ENCODE measurements at places on chromosomes 16 and 17. TPM values are rescaled to one million over a fixed set of nuclear protein-coding genes. Genes with fewer than 3 reads are reported as not detected.

GRCh38 chr17:47731396-47731795, 1.6 kb upstream of the TBX21 start:
- DNase-seq: no peak

The KRT39 gene
- total RNA-seq: not detected

- DNase-seq: no peak
These were observed 18.6 kb upstream of the SPN start for GRCh38 chr16:29644338-29644857.

The PTX4 gene
- not detected for total RNA-seq

DNA sequence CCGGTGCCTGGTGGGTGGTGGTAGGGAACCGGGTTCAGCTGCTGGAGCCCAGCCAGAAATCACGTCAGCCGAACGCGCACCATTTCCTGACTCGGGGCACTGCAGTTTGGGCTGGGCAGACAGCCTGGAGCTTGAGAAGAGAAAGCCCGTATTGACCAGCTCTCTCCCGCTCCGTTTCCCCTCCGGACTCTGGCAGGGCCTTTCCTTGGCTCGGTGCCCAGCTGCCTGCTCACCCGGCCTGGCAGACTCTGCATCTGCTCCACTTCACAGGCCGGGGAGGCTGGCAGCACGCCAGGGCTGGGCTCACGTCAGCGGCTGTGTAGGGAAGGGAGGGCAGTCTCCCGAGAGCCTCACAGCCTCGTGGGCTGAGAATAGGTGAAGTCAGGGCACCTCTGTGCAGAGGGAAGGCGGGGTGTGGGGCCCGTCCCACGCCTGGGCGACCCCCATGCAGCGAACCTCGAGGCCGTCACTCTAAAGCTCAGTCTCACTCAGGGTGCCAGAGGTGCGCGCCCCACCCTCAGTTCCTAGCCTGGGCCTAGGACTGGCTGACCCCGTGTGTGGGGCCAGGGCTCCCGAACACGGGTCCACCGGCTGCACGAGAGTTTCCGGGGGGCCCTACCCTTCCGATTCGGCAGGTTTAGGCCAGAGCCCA, 59.1 kb downstream of the OR1D5 start:
- peak; percentile 53 for DNase-seq

Data from activated T-cell treated with anti-CD3 and anti-CD28 coated beads, Interleukin-2, amount 50 U/mL, for 72 hours (primary cell).